AG09309 (cell line): ENCODE measurements at places on chromosomes 7 and 10.

GRCh38 chr7:105268056-105268455, 120.7 kb downstream of the SRPK2 start:
- peak; percentile 39 for DNase-seq

GRCh38 chr10:123966896-123967231, 75.3 kb upstream of the CPXM2 start:
- DNase-seq, result no peak

DNA sequence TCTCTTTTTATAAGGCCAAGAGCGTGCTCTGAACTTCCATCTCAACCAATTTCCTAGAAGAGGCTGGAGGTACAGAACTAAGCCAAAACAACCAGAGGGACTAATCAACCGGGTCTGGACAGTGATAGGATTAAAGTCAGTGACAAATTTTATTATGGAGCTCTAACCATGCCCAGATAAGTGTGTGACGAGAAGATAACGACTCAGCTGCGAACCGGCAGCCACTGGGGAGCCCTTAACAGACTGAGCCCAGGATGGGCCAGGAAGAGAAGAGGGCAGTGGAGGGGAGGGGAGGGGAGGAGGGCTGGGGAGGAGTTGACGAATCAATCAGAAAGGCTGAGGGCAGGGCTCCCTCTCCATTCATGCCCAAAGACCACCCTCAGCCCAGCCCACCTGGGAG, 119.9 kb downstream of the PLXNA4 start:
- no peak for DNase-seq

DNA sequence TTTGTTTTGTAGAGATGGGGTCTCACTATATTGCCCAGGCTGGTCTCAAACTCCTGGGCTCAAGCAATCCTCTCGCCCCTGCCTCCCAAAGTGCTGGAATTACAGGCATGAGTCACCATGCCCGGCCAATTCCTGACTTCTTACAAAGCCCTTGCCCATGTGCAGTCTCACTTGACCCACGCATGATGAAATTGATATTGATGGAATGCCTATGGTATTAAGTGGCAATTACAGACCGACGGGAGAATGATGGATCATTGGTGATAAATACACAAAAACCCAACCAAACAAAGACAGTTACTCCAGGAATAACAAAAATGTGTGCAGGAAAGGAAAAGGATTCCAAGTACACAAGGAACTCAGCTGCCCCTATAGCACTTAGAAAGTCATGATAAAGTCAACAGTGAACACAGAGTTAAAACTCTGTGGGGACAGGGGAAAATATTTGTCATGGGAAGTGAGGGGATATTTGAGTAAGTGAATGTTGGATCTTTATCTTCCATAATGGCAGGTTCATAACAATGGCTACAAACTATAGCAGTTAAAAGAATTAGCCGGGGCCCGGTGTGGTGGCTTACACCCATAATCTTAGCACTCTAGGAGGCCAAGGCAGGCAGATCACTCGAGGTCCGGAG, 21.6 kb downstream of the HIP1 start:
- peak; percentile 23 for DNase-seq

DNA sequence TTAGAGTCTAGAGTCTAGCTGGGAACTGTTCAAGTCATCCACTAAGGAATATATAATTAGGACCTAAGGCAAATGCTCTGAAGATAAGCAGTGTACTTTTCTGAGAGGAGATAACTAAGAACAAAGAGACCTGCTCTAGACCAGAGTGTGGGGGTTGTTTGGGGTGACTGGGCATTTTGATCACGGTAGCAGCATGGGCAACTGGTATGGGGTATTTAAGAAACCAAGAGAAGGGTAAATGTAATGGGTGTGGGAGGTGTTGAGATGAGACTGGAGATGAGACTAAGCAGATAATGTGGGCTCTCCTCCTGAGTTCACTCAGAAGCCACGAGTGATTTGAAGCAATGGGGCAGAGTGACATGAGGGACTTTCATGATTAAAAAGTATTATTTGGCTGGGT, 1082.9 kb downstream of the GATA3 start:
- DNase-seq, result no peak

- DNase-seq, result no peak
Observed at GRCh38 chr10:71889388-71889987, 38.4 kb upstream of the PSAP start.

DNA sequence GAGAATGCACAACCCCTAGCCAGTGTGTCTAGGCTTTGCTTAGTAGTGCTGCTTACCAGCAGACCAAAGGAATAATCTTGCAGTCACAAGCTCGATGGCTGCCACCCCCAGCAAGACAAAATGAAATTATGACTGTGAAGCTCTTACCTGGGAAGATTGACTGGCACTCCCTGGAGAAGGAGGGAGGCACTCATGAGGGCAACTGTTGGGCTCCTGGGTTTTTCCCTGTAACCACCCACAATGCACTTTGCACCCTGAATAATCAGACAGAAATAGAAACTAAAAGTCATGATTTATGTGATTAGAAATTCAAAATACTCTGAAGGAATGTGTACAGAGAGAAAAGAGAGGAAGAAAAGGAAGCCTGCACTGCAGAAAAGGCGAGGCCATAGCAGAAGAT, 144.3 kb upstream of the DGKB start:
- DNase-seq, result no peak

DNA sequence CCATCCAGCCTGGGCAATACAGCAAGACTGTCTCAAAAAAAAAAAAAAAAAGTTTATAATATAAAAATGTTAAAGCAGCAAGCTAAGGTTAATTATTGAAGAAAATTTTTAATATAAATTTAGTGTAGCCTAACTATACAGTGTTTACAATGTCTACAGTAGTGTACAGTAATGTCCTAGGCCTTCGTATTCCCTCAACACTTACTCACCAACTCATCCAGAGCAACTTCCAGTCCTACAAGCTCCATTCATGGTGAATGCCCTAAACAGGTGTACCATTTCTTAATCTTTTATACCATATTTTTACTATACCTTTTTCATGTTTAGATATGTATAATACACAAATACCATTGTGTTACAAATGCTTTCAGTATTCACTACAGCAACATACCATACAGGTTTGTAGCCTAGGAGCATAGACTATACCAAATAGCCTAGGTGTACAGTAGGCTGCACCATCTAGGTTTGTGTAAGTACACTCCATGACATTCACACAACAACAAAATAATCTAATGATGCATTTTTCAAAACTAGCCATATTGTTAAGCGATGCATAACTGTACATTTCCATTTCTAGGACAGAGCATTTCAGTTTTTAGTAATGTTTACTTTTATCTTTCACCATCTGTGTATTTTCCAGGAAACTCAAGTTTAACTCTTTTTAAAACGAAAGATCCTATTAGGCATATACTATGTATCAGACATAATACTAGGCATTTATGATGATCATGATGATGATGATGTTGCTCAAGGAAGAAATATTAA, 43.3 kb downstream of the CNOT4 start:
- no peak for DNase-seq

GRCh38 chr7:105353752-105354328, 34.9 kb downstream of the SRPK2 start:
- DNase-seq, result no peak
